ENCODE measurements at places on chromosomes 6 and 20.
A peak's percentile ranks its signal among the peaks of the same experiment; 100 is the strongest.

DNA sequence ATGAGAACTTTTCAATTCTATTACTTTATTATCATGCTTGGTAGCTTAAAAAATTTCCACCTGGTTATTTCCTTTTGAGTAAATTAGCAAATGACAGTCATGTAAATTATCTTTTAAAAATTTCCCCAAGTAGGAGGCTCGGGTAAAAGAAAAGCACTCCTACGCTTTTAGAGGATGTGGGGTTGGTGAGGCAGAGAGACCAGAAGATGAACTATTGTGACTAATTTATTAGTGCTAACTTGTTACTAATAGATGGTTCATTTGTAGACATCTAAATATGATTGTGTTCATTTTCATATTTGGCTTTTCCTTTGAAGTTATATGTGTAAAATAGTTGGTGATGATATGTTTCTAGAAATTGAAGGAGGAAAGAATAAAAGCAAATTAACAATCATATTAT is 27.0 kb downstream of the ZNF292 start:
- no peak for DNase-seq

- no peak for DNase-seq
Measured at GRCh38 chr6:25583906-25584305, 68.1 kb upstream of the SCGN start.

GRCh38 chr20:18678549-18679419 is 90.9 kb downstream of the DTD1 start:
- DNase-seq: peak; percentile 11

DNA sequence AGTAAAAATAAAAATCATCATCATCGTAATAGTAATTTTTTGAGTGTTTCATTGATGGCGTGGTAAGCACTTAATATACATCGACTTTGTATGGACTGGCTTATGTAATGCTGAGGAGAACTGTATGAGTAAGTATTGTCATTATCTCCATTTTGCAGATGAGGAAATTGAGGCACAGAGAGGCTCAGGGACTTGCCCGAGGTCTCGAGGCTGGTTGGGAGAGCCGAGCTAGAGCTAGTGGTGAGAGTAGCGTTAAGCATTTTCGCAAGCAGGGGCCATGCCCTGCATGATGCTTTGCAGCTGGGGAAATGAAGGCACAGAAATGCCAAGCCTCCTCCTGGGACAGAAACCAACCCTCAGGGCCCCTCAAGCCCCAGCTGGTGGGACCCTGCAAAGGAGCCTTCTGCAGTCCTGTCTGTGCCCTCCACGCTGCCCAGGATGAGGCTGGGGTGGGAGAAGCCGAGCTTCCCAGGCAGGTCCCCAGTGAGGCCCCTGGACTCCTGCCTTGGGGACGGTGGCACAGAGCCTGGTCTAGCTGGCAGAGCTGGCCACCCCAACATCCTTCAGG is 31.1 kb upstream of the STX16 start:
- no peak for DNase-seq

DNA sequence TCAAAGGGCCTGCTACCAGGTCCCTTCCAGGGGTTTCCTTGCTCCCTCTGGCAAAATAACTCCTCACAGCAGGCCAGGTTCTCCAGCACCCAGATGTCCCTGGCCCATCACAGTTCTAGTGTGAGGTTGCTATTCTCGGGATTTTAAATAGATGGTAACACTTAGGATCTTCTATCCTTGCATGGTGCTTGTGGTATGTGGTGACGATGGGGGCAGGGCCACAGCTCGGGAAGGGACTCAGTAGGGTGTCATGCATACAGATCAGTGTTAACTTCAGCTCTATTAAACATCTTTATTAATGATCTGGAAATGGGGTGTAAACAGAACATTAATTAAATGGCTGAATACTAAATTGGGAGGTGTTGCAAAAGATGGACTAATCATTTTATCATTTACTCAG is 323.8 kb downstream of the QKI start:
- no peak for DNase-seq

DNA sequence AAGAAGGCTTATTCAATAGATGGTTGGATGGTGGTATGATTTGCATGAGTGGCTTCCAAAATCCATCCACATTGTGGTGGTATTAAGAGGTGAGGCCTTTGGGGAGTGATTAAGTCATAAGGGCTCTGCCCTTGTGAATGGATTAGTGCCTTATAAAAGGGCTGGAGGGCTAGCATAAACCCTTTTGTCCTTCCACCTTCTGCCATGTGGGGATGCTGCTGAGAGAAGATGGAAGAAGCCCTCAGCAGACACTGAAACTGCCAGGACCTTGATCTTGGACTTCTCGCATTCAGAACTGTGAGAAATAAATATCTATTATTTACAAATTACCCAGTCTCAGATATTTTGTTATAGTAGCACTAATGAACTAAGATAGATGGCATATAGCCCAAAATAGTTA is 27.8 kb upstream of the SRPK1 start:
- DNase-seq: no peak

DNA sequence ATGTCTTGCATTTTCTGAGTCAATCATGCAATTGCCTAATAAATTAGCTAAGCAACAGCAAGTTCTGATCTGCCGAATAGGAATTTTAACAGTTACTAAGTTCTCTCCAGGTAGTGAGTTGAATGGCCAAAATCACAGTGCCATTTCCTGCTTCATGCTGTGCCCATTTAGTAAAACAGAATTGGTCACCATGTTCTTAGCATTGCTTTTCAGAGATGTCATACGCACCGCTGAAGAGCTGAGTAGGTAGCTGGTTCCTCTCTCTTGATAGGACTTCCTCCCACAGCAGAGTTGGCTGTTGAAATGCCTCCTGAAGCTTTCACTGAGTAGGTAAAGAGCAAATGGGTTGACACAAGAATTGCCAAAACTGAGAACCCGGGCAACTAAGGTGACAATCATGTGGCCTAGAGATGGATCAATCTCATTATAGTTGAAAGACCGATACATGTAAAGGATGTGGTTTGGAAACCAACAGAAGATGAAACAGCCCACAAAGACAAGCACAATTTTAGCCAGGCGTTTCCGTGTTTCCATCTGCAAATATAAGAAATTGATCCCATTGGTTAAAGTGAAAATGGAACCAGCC is 57.1 kb upstream of the GJE1 start:
- no peak for DNase-seq

DNA sequence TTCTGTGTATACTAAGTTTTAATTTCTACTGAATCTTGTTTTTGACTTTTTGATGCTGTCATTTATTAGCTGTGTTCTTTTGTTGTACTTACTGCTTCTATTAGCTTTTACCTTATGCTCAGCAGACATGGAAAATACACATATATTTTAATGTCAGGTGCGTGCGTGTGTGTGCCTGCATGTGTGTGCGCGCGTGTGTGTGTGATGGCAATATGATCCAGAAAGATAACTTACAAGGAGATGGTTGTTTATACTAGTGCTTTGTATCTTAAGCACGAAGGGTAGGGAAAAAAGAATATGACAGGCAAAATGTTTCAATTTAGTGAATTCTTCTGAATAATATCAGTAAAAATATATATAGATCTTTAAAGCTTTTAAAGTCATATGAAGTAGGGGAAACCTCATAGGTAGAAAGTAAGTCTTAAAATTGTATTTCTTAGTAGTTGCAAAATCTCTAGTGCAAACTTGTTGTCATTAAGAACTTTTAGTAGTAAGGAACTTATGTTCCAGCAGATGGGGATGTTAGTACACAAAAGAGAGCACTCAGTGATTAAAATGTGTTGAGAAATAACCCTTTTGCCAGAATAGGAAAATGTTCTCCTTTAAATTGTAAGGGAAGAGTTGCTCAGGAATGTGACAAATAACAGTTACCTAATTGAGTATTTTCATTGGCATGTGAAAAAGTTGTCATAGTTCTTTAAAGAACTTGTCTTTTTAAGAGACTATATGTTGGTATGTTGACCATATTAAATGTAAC is 13.2 kb downstream of the QKI start:
- DNase-seq: no peak

- no peak for DNase-seq
Measured at GRCh38 chr6:152585236-152585635, 51.9 kb downstream of the SYNE1 start.

DNA sequence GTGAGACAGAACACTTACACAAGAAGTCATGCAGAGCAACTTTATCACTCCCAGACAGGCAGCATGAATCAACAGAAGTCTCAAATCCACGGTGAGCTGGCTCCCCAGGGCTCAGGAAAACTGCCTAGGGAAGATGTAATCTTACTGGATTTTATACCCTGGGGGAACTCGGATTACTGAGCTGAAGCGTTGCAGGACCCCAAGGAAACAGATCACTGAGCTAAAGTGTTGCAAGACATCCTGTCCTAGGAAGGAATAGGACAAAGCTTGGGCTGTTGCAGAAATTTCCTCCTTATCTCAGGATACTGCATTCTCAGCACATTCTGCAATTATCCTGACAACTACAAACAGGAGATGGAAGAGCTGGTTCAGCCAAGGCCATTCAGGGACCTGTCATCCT is 224.8 kb downstream of the TFAP2A start:
- no peak for DNase-seq

- DNase-seq: no peak
Measured at GRCh38 chr6:34205466-34205865, 31.2 kb upstream of the HMGA1 start.

DNA sequence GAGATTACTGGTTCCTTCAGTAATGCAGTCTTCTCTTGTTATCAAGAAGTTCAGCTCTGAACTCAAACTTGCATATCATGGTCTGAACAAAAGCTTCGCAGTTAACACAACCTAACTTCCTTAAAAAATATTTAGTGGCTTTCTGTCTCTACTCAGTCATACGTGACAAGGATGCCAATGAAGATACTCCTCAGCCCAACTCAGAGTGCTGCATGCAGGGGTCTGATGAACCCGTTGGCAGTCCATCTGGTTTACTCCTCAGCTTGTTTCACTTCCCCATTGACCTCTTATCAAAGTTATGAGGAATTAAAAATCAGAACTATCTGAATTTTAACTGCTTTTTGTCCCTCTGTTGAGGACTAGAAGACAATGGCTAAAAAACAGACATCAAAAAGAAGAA is 56.6 kb upstream of the RIN2 start:
- no peak for DNase-seq

DNA sequence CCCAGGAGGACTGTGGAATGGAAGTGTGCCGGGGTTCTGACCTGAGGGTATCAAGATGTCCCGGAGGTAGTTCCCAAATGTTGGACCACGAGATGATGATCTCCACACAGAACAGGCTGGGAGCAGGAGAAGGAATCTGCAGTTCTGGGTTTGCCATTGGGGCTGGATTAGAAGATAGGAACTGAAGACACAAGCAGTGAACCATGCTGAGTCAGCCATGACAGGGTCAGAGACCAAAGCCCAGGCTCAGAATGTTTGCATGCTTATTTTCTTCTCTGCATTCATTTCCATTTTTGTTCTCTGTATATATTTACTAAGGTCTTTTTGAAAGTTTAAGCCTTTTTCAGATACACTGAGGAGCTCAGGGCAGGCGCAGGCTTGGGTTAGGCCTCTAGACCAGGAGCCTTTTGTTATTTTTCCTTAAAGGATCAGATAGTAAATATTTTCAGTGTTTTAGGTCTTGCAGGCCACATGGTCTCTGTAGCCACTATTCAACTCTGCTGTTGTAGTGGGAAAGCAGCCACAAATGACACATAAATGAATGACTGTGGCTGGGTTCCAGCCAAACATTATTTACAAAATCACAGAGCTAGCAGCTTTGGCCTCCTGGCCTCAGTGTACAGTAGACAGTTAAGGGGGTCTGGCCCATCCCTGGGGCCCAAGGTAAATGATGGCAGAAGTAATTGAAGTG is 28.5 kb downstream of the SLC35D3 start:
- DNase-seq: no peak

- no peak for DNase-seq
Measured at GRCh38 chr20:10236540-10237533, 18.2 kb downstream of the SNAP25 start.

DNA sequence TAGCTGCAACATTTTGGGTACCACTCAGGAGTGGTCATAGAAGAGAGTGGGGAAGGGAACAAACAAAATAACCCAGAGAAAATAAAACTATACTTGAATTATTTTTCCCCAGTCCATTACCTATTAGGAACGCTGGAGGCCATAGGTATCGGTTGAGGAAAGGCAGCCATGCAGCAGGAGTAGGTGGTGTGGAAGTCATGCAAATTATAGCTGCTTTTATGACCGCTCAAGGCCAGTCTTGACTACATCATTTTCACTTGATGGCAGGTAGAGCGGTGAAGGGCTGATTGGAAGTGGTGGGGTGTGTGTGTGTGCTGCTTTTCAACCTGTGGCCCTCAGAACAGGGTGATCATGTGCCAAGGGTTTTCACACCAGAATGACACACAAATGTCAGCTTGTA is 36.5 kb upstream of the KIF13A start:
- DNase-seq: no peak

GRCh38 chr20:63192721-63193120 is 23.2 kb downstream of the YTHDF1 start:
- DNase-seq: no peak

- no peak for DNase-seq
Measured at GRCh38 chr6:47700596-47700995, 2.2 kb downstream of the ADGRF4 start.

GRCh38 chr6:170023620-170024521 is 267.0 kb downstream of the DLL1 start:
- DNase-seq: no peak

DNA sequence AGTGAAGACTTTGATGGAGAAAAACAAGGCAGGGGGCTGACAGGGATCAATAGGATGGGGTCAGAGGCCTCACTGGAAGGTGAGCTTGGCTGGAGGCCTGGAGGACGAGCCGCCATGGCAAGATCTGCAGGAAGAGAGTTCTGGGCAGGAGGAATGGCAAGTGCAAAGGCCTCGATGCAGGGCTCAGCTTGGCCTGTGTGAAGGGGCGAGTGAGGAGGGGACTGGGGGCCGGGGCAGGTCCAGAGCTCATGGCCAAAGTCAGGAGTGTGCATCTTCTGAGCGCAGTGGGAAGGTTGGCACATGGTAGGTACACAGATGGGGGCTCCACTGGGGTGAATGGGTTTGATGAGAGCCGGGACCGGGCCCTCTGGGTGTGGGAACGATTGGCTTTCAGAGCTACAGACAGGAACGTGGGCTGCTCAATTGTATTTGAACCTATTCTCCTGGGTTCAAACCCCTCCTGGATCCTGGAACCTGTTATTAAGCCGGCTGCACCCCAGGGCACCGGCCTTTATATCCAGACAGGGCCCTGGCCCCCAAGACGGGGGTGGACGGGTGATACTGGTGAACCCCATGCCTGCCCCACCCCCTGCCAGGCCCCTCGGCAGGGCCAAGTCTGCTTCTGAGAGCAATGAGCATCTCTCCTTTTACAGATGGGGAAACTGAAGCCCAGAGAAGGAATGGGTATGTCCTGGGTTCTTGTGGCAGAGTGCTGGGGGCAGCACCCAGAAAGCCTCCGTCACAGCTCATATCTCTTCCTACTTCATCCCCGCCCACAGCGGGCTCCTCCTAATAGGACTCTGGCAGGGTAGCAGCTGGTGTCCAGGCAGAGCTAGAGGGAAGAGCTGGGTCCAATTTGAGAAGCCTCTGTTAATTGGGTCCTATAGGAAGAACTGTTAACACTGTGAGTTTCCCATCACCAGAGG is 106.1 kb downstream of the CEBPB start:
- DNase-seq: no peak

Measured in HFF-Myc (cell line).